T-helper 2 cell treated with Interferon-gamma antibody and Interleukin-4, amounts not matched to agents 5 μg/mL and 100 μg/mL, for 36 hours (primary cell): ENCODE measurements at places on chromosomes 1 and 21.

DNA sequence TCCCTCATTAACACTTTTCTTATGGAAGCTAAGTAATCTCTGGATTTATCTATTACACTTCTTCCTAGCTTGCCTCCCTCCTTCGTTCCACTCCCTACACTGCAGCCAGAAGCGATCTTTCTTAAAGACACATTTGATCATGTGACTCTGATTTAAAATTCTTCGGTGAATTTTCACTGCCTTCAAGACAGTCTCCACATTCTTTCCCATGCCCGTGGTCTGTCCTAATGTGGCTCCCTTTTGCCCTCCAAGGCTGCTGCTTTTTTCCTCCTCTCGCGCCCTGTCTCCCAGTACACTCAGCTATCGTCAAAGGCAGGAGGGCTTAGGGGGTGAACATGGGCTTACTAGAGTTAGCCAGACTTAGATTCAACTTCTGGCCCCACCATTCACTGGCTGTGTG lies 64.4 kb downstream of the SDCCAG8 start:
- DNase-seq = no peak

GRCh38 chr1:32299327-32299726 lies 7.4 kb downstream of the HDAC1 start:
- DNase-seq = no peak

- DNase-seq = no peak
Observed at GRCh38 chr1:183859831-183860230, 54.9 kb downstream of the RGL1 start.

GRCh38 chr1:56150441-56151215 lies 428.7 kb downstream of the PLPP3 start:
- DNase-seq = no peak

DNA sequence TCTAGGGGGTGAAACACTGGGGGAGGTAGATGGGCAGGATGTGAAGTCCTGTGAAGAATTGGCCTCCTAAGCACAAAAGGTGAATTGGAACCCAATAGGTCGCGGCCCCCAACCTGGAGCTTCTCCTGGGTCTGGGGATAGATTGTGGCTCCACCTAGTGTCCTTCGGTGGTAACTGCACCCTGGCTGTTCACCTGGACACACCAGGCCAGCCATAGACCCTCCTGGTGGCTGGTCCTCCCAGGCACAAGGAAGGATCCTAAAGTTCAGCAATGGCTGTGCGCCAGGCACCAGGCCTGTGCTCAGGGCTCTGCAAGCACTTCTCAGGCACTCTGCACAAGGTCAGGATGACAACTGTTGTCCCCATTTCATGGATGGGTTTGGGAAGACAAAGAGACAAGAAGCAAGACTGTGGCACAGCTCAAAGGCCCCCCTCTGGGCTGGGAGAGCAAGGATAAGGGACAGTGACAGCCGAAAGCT lies 13.5 kb downstream of the ESPN start:
- DNase-seq = peak; percentile 51

- no peak for DNase-seq
Observed at GRCh38 chr1:14755518-14756252, 157.2 kb downstream of the KAZN start.

DNA sequence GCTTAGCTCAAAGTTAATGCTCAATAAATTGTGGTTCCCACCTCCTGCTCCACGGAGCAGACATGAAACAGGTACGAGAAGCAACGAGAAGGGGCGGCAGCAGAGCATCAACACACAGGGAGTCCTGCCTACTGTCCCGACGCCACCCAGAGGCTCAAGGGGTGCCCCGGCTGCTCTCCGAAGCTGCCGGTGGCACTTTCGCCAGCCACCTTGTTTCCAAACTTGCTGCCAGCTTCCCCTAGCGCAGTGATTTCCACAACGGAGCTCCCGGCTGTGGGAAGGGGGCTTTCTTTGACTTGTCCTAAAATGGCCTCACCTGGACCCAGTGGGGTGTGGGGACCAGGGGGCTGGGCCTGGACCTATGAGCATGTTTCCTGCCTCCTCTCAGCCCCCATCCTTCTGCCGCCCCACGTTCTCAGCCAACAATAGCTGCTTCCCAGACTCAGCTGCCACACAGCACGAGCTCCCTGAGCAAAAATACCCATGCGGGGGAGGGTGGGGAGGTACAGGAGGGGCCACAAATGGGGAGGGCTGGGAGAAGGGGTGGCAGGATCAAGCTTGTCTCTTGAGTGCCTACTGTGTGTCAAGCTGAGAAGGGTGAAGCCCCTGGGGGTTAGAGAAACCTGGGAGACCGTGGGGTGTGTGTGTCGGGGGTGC lies 35.6 kb upstream of the ECE1 start:
- DNase-seq = no peak

- DNase-seq = no peak
Observed at GRCh38 chr21:32713726-32714125, 14.1 kb downstream of the SYNJ1 start.

GRCh38 chr1:45299981-45300668 lies 26.6 kb upstream of the HPDL start:
- DNase-seq = peak; percentile 20

- DNase-seq = no peak
Observed at GRCh38 chr1:95371666-95372282, 137.8 kb downstream of the RWDD3 start.

- DNase-seq = no peak
Observed at GRCh38 chr1:208990456-208990855, 593.1 kb upstream of the CAMK1G start.

GRCh38 chr1:216387782-216388181 lies 35.5 kb downstream of the USH2A start:
- DNase-seq = no peak

- DNase-seq = peak; percentile 49
Observed at GRCh38 chr1:223834660-223835263, 11.0 kb downstream of the TP53BP2 start.

DNA sequence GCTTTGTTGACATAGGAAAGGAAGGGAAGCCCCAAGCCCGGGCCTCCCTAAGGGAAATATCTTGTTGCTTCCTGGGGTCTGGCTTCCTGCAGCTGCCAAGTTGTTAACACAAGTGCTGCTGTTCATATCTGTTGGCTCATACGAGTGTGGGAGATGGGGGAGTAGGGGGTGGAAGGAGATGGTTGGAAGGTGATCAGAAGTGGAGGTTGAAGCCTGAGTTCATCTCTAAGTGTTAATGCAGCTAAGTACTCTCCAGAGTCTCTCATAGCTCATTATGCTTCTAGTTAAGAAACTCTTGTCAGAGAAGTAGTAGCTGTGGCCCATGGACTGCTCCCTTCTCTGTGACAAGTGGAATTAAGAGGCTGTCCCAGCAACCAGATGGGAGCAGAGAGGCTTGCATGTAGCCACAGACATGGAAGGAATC lies 319.2 kb upstream of the SPAG17 start:
- DNase-seq = no peak

- no peak for DNase-seq
Observed at GRCh38 chr1:30966690-30967369, 58.3 kb upstream of the SDC3 start.

GRCh38 chr1:56788102-56788501 lies 31.1 kb downstream of the FYB2 start:
- no peak for DNase-seq

DNA sequence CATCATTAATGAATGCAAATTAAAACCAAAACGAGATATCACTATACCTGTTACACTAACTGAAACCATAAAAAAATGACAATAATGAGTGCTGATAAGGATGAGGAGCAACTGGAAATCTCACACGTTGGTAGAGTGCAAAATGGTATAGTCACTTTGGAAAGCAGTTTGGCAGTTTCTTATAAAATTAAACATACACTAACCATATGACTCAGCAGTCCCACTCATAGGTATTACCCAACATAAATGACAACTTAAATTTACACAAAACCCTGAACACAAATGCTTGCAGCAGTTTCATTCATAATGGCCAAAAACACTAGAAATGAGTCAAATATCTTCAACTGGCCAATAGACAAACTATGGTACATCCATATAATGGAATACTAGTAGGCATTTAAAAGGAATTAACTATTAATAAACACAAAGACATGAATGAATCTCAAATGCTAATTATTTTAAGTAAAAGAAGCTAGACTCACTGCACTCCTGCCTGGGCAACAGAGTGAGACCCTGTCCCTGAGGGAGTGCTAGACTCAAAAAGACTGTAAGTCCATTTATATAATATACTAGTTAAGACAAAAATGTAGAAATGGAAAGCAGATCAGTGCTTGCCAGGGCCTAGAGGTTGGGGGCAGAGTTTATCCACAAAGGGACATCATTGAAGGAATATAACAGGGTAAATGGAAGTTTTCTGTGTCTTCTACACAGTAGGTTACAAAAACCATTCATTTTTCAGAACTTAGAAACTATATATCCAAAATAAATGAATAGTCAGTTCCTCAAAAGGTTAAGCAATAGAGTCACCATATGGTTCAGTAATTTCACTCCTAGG lies 77.4 kb downstream of the EIF4G3 start:
- DNase-seq = no peak

GRCh38 chr1:202192770-202193613 lies 607 bp upstream of the LGR6 start:
- DNase-seq = peak; percentile 29

GRCh38 chr1:201347498-201348210 lies 29.8 kb downstream of the TNNT2 start:
- DNase-seq = no peak

- DNase-seq = no peak
Observed at GRCh38 chr1:181151378-181152326, 63.2 kb downstream of the IER5 start.

DNA sequence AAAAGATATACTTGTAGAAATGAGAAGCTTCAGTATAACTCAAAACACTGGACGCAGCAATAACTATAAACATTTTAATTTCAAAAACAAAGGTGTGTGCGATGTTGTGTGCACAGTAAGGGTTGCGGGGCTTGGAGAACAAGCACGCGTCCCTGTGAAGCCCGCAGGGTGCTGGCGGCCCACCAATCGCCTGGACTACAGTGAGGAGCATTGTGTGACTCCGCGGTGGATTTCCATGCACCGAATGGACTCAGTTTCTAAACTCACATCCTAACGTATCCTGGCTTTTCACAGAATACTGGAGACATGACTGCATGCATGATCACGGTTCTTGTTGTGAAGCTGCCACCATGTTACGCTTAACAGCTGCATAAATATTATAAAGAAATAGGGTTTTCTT lies 33.0 kb downstream of the NTPCR start:
- no peak for DNase-seq

DNA sequence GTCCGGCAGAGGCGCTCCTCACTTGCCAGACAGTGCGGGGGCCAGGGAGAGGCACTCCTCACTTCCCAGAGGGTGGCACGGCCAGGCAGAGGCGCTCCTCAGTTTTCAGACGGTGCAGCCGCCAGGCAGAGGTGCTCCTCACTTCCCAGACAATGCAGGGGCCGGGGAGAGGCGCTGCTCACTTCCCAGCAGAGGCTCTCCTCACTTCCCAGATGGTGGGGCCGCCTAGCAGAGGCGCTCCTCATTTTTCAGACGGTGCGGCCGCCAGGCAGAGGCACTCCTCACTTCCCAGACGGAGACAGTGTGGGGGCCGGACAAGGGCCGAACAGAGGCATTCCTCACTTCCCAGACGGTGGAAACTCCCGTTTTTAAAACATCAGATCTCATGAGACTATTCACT lies 238.4 kb upstream of the CACYBP start:
- DNase-seq = no peak

DNA sequence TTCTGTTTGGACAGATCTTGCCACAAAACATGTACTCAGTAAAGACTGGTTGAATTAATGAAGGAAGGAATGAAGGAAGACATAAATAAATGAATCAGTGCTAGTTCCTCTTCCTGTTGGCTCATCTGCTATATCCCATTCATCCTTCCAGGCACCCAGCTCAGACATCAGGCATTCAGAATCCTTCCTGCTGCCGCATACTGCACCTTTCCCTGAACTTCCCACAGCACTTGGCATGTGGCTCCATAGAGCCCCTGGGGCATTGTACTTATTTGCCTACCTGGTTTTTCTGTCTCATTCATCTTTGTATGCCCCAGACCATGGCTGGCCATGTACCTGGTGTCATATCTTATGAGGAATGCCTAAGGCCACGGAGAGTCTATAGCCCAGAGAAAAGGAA lies 34.4 kb upstream of the ZNF648 start:
- no peak for DNase-seq

DNA sequence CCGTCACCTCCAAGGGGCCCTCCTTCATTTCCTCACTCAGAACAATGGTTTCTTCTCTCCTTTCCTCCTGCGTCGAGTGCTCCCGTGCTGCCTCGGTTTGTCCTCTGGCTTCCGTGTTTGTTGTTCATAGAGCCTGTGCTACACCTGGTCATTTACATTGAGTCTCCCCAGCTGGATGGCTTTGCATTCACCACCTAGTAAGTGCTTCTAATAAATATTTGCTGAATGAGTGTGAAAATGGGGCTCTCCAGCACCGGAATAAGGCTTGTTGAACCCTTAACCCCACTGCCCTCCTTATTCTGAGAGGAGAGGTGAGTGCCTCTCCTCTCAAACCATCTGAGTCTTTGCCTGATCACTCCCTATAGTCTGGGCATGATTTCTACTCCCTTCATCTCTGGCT lies 104.9 kb downstream of the CNIH3 start:
- DNase-seq = no peak

DNA sequence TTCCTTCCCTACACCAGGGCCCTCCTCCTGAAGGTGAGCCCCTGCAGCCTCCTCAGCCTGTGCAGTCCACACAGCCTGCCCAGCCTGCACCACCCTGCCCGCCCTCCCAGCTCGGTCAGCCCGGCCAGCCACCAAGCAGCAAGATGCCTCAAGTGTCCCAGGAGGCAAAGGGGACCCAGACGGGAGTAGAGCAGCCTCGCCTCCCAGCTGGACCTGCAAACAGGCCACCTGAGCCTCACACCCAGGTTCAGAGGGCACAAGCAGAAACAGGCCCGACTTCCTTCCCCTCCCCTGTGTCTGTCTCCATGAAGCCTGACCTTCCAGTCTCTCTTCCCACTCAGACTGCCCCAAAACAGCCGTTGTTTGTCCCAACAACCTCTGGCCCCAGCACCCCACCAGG lies 38.8 kb downstream of the ZBTB17 start:
- DNase-seq = no peak

GRCh38 chr1:172938681-172939080 lies 112.1 kb downstream of the TNFSF18 start:
- DNase-seq = no peak
